Sciatic nerve (tissue), 2 donors: ENCODE measurements at places on chromosomes 1 and 21.

GRCh38 chr1:172340520-172340919, 80.0 kb upstream of the C1orf105 start:
- no peak for DNase-seq

DNA sequence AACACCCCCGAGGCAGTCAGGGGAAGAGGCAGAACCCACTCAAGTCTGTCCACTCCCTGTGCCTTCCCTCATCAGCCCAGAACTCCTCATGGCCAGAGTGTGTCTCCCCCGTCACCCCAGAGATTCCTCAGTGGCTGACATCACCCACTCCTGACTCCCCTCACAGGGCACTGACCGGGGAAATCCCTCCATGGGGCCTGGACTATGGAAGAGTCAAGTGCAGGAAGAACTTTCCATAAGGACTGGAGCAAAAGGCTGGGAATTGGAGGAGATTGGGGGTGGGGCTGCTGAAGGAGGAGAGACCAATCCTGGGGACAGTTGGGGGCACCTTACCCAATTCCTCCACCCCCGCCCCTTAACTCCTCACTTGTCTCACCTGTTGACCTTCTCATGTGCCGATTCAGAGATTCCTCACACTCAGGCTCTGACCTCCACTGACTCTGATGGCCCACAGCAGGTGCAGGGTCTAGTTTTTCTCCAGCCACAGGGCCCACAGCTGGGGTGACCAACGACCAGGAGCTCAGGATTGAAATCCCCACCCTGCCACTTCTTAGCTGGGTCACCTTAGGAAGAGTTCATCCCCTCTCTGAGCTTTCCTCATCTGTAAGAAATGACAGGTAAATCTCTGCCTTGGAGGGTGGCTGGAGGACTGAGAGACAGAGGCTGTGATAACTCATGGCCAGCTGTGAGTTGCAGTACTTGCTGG, 481 bp upstream of the EXTL1 start:
- no peak for DNase-seq

DNA sequence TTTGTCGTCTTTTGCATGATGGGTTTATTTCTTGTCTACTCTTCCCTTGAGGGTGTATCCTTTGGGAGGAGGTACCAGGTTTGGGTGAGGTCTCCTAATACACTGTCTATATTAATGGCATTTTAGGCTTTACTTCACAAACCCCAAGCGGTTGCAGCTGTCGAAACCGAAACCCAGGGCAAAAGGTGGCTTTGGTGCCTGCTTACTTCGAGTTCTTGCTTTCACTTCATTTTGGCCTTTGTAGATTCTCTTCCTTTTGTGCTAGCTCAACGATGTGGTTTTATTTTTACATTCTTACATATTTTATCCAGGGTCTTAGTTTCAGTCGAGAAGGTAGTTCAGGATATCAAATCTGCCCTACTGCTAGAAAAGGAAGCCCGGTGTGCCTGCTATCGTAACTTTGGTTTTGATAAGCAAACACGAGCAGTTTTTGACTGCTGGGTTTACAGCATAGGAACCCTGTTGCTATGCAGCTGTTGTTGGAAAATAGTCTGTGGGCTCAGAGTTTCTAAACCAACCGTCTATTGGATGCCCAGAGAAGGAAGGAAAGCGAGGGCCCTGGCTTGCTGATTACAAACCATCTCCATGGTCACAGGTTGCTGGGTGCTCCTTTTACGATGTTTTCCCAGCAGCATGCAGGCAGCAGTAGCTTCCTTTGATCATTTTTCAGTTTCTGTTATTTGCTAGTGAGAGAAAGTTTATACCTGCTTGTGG, 9.8 kb upstream of the TSPAN2 start:
- no peak for DNase-seq

- no peak for DNase-seq
Observed at GRCh38 chr21:41411449-41412089, 14.5 kb upstream of the MX1 start.

GRCh38 chr1:168803806-168804510, 75.0 kb upstream of the DPT start:
- no peak for DNase-seq

- no peak for DNase-seq
Observed at GRCh38 chr1:181127898-181128453, 39.5 kb downstream of the IER5 start.

DNA sequence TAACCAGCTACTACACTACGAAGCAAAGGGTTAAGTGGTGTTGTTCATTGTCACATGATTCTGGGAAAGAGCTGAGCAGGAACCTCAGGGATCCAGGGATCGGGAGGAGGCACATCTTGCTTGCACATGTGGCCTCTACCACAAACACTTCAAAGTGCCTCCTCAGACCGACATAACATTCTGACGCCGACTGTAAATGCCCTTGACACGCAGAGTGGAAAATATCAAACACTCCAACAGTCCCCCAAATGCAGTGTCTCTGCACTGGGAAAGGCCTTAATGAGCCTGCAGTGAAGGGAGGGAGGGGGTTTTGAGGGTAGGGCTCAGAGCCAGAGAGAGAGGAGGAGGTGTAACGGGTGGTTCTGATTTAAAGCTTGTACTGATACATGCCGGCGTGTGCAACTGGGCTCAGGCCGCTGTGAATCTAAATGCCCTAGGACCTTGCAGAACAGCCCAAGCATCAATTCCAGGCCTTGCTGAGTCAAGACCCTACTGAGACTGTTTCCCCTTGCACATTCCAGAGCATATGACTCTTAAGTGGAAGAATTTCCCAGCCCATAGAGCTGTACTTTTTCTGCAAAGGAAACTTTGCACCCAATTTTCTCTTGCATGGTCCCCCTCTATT, 163.7 kb downstream of the NTMT2 start:
- DNase-seq = peak; percentile 58

GRCh38 chr1:246506367-246506673, 759 bp downstream of the SMYD3 start:
- no peak for DNase-seq

DNA sequence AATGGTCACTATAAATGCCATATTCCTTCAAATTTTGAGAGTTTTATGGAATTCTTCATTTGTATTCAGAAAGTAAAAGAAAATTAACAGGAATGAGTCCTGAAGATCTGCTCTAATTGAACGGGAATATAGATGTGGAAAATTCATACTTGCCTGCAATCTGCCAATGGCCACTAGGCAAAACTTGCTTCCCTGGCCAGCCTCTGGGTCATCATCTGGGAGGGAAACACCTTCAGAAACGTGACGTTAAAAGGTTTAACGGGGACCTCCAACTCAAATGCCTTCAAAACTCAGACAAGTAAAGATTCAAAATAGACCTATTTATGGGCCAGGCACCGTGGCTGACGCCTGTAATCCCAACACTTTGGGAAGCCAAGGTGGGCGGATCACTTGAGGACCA, 21.7 kb upstream of the CTSK start:
- no peak for DNase-seq

GRCh38 chr1:45867697-45868348, 64.4 kb downstream of the MAST2 start:
- DNase-seq = no peak

- no peak for DNase-seq
Observed at GRCh38 chr1:204647114-204647804, 38.3 kb downstream of the LRRN2 start.

- no peak for DNase-seq
Observed at GRCh38 chr1:42423681-42424080, 32.1 kb downstream of the ZMYND12 start.

GRCh38 chr1:29849991-29850757, 613.9 kb downstream of the PTPRU start:
- no peak for DNase-seq

DNA sequence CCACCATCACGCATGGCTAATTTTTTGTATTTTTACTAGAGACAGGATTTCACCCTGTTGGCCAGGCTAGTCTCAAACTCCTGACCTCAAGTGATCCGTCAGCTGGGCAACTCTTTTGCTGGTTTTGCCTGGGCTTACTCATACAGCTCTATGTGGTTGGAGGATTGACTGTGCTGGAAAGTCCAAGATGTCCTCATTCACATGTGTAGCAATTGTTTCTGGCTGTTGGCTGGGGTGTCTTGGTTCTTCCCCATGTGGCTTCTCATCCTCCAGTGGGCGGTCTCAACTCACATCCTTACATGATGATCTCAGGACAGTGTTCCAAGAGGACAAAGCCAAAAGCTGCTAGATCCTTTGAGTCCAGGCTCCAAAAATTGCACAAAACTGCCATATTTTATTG, 53.3 kb downstream of the TEX35 start:
- DNase-seq = no peak
